ENCODE measurements at places on chromosomes 4 and X. TPM values are rescaled to one million over a fixed set of nuclear protein-coding genes. Genes with fewer than 3 reads are reported as not detected.

SPANXD gene
- not detected for total RNA-seq

CDX4 gene
- total RNA-seq = not detected

GRCh38 chrX:2705046-2705832 lies 14.1 kb downstream of the CD99 start:
- DNase-seq = no peak

DNA sequence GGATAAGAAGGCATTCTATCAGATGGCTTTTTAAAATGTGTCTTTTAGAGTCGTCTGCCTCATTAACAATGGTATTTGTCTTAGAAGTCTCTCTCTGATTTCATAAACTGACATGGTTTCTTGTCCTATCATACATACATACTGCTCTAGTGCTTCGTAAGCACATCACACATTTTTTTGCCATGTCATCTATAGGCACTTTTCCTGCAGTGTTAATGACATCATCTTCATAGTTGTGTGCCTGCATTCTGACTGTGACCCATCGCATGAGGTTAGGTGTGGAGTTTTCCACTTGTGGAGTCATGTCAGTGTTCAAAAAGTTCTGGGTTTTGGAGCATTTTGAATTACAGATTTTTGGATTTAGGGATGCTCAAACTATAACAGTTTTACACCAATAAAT lies 361.6 kb upstream of the SPOCK3 start:
- no peak for DNase-seq

DNA sequence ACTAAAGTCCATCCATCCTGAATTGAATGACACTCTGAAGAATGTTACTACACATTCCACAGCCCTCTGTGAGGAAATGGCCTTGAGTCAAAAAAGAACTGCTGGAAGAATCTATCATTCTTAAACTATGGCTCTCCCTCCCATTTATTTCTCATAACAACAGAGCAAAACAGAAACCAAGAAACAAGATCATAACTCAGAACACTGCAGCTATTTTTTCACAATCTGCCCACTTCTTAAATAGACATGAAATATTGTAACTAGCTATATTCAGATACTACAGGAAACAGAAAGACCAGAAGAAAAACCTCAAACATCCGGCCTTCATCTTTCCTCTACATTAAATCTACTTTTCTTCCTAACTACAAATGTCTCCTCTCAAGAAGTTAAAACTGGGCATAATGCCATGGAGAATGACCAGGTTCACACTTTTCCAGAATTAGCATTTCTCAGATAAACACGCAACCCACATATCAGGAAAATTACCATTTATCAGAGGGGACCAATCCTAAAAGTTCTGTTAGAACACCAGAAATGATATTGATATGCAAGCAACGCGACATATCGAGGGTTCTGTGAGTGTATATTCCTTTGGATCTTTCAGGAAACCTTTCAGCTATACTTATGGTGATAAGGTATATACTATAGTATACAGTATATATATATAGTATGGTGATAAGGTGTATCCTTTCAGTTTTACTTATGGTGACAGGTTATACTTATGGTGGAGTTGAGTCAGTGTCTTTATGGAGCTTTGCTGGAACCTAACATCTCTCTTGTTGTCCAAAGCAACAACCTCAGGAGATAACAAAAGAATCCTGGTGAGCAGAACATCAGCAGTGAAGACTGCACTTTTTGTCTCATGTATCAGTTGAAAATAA lies 60.4 kb upstream of the IRF2 start:
- peak; percentile 4 for DNase-seq
